Endodermal cell (in vitro differentiated cells): ENCODE measurements at places on chromosomes 6 and 20.

DNA sequence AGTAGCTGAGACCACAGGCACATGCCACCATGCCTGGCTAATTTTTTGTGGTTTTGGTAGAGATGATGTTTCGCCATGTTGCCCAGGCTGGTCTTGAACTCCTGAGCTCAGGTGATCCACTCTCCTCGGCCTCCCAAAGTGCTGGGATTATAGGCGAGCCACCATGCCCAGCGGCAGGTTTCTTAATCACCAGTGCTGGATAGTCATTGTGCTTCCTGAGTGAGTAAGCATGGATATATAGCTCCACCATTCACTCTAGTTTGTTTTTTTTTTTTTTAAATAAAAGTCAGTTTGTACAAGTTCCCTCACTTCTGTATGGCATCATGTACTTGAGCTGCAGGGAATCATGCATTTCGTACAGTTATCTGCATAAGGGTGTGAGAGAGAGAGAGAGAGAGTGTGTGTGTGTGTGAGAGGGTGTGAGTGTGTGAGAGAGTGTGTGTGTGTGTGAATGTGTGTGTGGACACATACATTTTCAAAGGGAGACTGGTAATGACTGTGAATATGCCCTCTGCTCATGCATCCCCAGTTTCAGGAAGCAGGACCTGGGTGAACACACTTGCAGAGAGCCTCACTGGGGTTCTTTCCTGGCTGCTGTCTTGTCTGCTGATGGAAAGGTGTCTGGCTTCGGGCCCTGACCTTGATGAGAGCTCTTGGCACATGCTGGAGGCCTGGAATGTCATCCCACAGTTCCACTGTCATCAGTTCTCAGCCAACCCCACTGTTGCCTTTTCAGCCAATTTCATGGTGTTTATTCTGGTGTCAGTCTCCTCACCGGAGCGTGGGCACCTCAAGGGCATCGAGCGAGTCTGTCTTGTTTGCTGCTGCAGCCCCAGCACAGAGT lies 65.0 kb upstream of the XRN2 start:
- H3K27ac ChIP-seq = no peak overlapping the region
- no peaks in the 10 kb centered on the region for H3K4me1 ChIP-seq
- no peak overlapping the region for H3K4me3 ChIP-seq

DNA sequence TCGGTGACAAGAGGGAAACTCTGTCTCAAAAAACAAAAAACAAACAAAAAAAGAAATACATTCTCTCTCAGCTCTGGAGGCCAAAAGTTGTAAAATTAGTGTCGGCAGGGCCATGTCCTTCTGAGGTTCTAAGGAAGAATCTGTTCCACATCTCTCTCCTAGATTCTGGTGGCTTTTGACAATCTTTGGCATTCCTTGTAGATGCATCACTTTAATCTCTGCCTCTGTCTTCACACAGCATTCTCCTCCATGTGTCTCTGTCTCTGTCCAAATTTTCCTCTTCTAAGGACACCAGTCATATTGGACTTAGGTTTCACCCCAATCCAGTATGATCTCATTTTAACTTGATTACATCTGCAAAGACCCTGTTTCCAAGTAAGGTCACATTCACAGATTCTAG lies 9.1 kb downstream of the PPP2R5D start:
- no peak for DNase-seq
- no peak overlapping the region for H3K4me3 ChIP-seq
- H3K27ac ChIP-seq = no peak overlapping the region
- H3K36me3 ChIP-seq = peaks cover 35% of the 10 kb centered on the region
- no peaks in the 10 kb centered on the region for H3K27me3 ChIP-seq

DNA sequence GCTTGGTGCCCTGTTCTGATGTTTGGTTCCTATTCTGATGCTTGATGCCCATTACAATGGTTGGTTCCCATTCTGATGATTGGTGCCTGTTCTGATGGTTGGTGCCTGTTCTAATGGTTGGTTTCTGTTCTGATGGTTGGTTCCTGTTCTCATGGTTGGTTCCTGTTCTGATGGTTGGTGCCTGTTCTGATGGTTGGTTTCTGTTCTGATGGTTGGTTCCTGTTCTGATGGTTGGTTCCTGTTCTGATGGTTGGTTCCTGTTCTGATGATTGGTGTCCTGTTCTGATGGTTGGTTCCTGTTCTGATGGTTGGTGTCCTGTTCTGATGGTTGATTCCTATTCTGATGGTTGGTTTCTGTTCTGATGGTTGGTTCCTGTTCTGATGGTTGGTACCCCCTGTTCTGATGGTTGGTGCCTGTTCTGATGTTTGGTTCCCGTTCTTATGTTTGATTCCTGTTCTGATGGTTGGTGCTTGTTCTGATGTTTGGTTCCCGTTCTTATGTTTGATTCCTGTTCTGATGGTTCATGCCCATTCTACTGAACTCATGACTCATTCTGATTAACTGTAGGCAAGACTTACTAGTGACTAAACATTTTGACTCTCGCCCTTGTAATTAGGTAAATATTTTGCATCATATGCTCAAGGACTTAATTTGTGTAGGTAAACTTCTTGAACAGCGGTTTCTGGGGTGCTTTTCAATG lies 146.2 kb downstream of the DLL1 start:
- no peak overlapping the region for H3K27ac ChIP-seq
- no peak for DNase-seq
- no peaks in the 10 kb centered on the region for H3K4me1 ChIP-seq
- H3K4me3 ChIP-seq = no peak overlapping the region
- H3K27me3 ChIP-seq = no peaks in the 10 kb centered on the region

- H3K36me3 ChIP-seq = no peaks in the 10 kb centered on the region
- H3K27me3 ChIP-seq = no peaks in the 10 kb centered on the region
- H3K4me3 ChIP-seq = no peak overlapping the region
- no peak overlapping the region for H3K27ac ChIP-seq
These were observed 407.9 kb upstream of the BTBD3 start for GRCh38 chr20:11509776-11510175.

DNA sequence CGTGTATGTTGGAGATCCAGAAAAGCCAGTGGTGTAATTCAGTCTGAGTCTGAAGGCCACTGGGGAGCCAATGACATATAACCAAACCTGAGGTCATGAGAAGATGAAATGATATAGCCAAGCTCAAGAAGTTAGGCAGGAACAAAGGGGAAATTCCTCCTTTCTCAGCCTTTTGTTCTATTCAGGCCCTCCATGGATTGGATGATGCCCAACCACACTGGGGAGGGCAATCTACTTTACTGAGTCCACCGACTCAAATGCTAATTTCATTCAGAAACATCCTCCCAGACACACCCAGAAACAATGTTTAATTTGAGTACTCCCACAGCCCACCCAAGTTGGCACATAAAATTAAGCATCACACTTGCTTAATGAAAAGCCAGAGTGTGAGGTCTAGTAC lies 183.6 kb downstream of the GJA1 start:
- H3K4me3 ChIP-seq = no peak overlapping the region
- no peaks in the 10 kb centered on the region for H3K4me1 ChIP-seq
- H3K36me3 ChIP-seq = no peaks in the 10 kb centered on the region
- H3K27me3 ChIP-seq = no peaks in the 10 kb centered on the region

DNA sequence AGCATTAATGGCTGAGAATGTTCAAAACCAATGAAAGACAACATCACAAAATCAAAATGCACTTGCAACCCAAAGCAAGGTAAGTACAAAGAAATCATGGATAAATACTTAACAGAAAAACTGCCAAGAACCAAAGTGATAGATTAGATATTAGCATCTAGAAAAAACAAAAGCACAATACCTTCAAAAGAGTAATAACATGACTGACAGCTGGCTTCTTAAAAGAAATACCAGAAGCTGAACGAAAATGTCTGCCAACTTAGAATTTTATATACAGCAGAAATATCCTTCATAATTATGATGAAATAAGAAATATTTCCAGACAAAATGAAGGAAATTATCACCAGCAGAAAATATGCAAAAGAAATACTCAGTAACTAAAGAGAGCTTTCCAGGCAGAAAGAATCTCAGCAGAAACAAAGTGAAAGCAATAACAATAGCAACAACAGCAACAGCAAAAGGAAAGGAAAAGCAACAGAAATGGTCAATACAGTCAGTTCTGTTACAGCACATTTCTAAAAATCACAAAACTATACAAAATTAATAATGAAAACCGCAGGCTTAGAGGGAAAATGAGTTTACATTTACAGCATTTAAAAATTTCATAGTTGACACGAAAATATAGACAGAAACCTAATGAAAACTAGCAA lies 121.5 kb upstream of the MAN1A1 start:
- no peaks in the 10 kb centered on the region for H3K4me1 ChIP-seq
- DNase-seq = no peak
- H3K36me3 ChIP-seq = no peaks in the 10 kb centered on the region
- peaks cover 37% of the 10 kb centered on the region for H3K27me3 ChIP-seq

DNA sequence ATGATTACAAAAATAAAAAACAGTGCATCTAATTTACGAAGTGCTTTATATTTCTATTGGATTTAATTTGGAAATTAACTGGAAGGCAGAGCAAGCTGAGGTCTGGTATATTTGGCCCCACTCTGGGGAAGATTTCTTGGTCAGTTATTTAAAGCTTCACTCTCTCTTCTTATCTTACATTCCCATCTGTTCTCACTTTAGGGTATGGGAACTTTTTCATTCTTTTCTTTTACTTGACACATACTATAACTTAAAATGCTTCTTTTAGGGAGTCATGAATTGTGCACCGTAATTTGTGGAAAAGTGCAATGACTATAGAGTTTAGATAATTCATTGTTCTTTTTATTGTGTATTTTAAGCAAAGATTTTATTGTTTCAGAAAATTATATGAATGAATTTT lies 170.4 kb downstream of the BCKDHB start:
- no peaks in the 10 kb centered on the region for H3K27me3 ChIP-seq
- H3K4me3 ChIP-seq = no peak overlapping the region
- no peaks in the 10 kb centered on the region for H3K36me3 ChIP-seq
- no peaks in the 10 kb centered on the region for H3K4me1 ChIP-seq
- H3K27ac ChIP-seq = no peak overlapping the region

DNA sequence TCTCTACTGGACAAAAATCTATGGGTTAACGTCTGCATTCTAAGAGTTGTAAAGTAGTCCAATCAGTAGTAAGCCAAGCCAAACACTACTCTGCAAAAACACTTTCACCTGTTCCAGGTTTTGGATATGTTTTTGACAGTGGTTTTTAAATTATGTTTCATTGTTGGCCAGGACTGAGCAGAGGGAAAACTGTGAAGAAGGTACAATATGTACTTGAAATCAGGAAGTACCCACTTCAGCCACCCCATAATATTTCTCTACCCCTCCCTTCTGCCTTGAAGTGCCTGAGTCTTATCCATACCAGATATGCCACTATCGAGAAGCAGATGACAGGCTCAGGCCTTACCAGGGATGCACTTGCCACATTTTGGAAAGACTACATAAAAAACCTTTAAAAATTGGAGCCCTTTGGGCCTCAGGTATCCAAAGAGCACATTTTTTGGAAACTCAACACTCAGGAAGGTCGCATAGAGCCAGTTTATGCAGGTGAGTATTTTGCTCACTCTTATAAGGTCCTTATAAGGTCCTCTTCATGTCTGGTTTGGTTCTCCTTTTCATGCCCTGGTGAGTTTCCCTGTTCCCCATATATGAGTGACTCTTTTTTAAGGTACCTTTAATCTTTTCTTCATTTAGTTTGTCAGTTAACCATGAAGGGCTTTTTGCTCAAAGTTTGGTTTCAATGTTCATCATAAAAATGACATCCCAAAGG lies 859.3 kb upstream of the FLRT3 start:
- H3K27me3 ChIP-seq = no peaks in the 10 kb centered on the region
- H3K4me3 ChIP-seq = no peak overlapping the region
- no peaks in the 10 kb centered on the region for H3K4me1 ChIP-seq
- no peak overlapping the region for H3K27ac ChIP-seq

GRCh38 chr6:139883776-139884175 lies 509.3 kb upstream of the CITED2 start:
- peak overlapping the region; percentile 91 for H3K27ac ChIP-seq
- DNase-seq = no peak
- no peaks in the 10 kb centered on the region for H3K36me3 ChIP-seq
- H3K4me1 ChIP-seq = peaks cover 38% of the 10 kb centered on the region
